ENCODE measurements at places on chromosomes 7 and 10.

DNA sequence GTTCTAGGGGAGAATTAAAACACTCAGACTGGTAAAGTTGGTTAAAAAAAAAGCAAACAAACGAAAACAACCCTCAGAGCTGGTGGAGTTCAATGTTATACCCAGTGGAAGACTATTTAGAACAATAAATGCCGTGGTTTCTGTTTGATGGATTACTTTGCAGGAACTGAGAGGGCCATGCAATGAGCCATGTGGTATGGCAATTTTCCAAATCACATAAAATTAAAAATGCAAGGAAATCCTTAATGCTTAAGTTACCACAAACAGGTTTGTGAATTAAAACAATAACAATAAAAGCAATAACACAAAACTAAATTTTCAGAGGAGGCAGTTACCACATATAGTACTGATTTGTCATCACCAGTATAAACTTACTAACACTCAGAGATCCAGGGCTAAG is 96.9 kb downstream of the RTKN2 start:
- DNase-seq: no peak

DNA sequence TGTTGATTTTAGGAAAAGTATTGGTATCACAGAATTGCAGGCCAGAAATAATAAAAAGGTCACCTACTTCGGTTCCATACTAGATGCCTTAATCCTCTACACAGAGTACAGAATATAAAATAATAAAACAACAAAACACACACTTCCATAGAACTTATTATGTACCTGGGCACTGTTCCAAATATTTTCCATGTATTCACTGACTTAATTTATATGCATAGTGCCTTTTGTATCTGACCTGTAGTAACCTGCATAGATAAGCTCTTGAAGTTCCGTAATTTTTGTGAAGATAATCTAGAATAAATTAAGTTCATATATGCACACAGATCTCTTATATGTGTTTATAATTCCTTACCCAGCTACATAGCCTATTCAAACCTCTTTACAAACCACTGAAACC is 78.3 kb downstream of the RAPGEF5 start:
- DNase-seq: no peak

- no peak for DNase-seq
These were observed 67.9 kb downstream of the ATAD1 start for GRCh38 chr10:87750001-87750671.

GRCh38 chr7:17552952-17553351 is 254.5 kb downstream of the AHR start:
- no peak for DNase-seq

DNA sequence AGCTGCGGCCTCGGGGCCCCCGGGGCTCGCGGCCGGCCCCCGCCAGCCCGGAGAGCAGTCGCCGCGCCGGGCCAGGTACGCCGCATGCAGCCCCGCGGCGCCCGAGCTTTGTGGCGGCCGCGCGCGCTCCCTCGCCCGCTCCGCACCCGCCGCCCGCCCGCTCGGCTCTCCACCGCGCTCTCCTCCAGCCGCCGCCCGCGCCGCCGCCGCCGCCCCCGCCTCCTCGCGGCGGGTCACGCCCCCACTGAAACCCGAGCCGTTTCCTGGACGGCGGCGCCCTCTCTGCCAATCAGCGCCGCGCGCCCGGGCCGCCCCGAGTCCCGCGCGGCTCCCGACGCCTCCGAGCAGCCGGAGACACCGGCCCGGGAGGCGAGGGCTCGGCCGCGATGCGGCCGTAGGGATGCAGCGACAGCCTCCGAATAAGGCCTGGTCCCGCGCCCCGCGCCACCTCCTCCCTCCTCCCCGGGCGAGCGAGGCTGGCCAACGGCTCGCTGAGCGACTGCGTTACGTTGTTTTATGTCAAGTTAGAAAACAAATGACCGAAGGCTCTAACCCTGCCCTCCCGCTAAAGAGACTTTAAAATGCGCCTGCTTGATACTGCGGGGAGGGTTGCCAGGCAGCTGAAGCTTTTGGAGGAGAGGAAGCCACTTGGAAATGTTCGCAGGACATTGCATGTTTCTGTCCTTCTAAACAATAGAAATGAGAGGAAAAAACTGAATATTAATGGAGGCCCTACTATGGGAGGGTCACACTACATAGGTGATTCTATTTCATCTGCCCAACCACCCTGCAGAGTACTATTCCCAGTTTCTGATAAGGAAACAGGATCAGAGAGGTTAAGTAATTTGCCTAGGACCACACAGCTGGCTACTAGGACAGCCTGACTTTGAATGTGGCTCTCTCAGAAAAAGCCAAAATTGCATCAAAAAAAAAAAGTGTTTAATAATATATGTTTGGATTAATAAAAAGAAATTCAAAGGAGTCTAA is at the start of gene FGFR2:
FGFR2 (minus strand) TSS at position 182 of the 987 bp plus-strand sequence. CDS start 4,627 bp downstream, outside the sequence.
- no peak for DNase-seq

DNA sequence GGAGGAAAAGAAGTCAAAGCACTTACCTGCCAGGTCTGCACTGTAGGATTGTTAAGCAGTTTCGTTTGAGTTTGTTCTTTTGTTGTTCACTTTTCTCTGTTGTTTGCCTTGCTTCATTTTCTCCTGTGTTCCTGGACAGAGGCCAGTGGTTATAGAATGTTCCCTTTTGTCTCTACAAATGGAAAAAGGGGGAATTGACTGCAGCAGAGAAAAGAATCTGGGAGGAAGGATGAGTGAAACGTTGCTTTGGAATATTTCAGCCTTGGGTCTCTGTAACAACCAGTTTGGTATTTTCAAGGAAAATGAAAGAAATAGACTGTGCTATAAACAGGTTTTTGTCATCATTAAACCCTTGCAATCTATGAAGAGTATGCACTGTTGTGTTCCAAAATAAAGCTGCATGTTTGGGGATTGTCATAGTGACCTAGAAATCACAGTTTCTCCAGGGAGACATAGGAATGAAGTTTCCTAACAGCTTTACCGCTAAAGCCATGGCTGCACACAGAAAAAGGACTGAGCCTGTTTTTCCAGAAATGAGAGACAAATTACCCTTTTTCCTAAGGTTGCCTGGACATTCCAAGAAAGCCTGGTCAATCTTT is 60.8 kb upstream of the HABP2 start:
- DNase-seq: no peak

- no peak for DNase-seq
These were observed 10.5 kb downstream of the CALY start for GRCh38 chr10:133326223-133326551.

DNA sequence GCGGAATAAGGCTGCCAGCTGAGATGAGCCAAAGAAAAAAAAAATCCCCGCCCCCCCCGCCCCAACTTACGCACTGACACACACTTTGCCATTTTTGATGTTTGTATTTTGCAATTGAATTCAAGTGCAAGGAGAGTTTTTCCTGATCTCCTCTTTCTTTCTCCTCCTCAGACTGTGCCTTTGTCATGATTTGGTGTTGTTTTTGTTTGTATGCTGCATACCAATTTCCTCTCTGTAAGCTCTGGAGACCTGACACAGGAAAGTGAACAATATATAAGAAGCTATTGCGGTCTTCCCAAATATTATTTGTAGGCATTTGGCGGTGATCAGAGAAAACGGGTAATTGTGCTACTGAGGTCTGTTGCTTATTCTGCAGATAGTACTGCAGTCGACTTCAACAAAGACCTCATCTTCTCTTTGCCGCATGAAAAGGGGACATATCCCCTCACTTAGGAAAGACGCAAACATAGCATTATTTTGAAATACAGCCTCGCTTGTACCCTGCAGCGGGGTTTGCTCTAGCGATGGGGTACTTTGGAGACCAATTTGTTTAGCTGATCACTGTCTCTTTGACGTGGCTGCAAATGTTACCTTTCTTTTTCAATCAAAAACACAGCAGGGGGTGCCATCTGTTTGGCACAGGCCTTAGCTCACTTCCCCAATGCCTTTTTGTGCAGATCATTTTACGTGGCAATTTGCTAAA is 206.6 kb downstream of the SKAP2 start:
- peak; percentile 92 for DNase-seq

DNA sequence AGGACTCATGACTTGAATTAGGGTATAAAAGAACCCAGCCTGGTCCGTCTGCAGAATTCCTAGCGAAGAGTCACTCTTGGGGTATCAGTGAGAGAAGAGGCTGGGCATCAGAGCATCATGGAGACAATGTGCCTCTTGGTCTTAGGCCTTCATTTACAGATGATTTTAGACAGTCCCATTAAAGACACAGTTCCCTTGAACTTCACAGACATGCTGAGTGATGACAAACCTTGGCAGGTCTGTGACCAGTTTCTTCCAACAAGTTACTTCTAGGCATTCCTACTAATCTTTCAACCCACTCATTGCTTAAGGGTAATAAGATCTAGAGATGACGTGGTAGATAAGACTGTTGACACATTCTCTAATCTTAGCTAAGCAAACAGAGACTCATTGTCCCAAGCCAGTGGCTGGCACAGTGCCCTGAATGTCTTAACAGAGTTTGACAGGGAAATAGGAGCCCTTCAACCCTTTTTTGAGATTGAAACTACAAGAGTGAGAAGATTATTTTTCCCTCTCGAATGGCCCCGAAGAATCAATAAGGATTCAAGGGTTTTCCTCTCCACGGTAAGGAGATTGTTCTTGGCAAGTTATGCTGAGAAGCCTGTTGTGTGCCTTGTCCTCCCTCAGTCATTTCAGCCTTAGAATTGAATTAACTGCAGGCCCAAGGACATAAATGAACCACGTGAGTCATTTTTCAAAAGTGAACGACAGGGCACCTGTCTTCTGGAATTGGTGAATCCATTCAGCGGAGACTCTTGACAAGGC is 281.1 kb downstream of the CCDC3 start:
- no peak for DNase-seq

DNA sequence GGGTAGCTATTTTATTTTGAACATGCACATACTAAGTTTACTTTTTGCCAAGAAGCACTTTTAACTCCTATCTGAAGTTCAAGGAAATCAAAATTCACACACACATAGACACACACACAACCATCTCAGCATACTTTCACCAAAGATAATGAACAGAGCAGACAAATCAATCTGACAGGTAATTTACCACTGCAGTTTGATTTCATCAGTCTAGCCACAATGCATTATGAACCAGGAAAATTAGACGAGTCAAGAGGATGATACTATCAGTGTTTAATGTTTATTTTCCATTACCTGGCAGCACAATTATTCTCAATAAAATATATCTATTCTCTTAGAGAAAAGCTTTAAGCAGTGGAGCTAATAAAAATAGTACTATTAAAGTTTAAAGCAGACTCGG is 147.9 kb downstream of the ARHGAP12 start:
- DNase-seq: no peak

GRCh38 chr7:19470031-19470430 is 238.8 kb downstream of the POLR1F start:
- DNase-seq: no peak

Data from NCI-H1694 (cell line).